ENCODE measurements at places on chromosomes 1 and 21.

- no peak for DNase-seq
Observed at GRCh38 chr1:20319456-20320220, 29.0 kb downstream of the VWA5B1 start.

DNA sequence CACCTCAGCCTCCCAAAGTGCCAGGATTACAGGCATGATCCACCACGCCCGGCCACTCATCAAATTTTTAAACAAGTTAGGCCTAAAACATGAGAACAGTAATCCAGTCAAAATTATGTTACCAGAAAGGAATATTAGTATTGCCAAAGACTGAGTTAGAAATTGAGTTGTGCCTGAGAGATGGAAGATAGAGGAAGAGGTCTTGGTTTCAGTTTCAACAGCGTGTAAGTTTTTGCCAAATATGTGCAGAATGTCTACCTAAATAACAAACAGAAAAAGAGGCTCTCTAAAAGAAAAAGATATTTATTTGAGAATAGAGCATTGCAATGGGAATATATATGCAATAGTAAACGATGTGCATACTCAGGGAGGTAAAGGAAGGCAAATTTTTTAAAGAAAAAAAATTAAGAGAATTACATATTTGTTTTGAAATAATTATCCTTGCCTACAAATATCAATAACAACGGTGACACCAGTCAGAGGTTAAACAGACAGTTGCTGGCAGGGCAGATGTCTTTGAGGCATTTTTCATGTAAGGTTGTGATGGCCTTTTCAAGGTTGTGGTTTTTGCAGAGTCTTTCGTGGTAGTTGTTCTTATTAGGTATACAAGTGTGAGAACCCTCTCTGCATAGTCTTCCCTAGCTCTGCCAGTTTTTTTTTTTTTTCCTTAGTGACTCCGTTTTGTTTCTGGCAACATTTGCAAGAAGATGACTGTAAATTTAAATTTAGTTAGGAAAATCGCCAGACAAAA, 2.2 kb upstream of the CD1B start:
- DNase-seq: no peak

DNA sequence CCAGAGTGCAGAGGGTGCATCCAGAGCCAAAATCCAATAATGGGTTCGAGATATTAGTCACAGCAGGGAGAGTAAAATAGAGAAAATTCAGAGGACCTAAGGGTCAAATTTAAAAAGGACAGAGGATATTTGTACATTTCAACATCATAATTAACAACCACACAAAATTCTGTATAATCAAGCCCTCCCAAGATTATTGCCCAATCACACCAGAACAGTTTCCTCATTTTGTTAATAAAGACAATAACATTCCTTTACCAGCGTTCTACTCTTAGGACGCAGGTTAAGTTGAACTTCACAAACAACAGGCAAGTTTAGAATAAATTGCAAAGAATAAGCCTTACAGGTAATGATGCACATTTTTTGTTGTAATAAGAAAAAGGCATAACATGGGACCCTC, 462.8 kb downstream of the PTPRC start:
- no peak for DNase-seq

DNA sequence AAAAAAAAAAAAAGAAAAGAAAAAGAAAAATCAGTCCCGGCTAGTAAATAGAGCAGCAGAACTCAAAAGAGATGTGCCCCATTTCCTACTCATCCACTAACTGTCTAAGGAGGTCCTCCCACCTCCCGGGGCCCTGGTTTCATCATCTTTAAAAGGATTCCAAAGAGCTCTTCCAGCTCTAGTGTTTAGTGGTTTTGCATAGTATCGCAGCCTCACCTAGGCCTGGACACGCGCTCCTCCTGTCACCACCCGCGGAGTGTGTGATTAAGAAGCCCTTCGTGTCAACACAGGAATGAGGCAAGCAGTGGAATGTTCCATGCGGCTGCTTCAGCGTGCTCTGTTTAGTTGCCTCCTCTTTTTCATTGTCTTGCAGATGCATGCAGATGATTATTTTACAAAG, 49.0 kb downstream of the LBR start:
- no peak for DNase-seq

DNA sequence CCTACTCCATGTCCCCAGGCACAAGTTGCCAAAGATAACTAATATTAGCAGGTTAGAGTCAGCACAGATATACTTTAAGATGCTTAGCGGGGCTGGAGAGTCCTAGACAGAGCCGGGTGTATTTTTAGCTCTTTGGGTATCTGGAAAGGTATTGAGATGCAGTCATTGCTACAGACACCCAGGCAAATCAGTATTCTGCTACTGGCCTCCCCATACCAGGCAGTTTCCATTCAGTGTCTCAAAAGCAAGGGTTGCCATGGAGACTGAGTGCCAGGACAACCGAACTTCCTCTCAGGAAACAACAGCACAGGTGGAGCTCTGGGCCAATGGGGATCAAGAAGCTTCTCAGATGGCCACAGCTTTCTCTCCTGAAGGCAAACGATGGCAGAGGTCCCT, 45.3 kb downstream of the KCNC4 start:
- no peak for DNase-seq

GRCh38 chr1:154474802-154475201, 27.2 kb upstream of the TDRD10 start:
- no peak for DNase-seq

- DNase-seq: no peak
Observed at GRCh38 chr1:101407505-101408211, 170.8 kb downstream of the S1PR1 start.

GRCh38 chr1:153795330-153795837, 20.2 kb downstream of the SLC27A3 start:
- DNase-seq: no peak

DNA sequence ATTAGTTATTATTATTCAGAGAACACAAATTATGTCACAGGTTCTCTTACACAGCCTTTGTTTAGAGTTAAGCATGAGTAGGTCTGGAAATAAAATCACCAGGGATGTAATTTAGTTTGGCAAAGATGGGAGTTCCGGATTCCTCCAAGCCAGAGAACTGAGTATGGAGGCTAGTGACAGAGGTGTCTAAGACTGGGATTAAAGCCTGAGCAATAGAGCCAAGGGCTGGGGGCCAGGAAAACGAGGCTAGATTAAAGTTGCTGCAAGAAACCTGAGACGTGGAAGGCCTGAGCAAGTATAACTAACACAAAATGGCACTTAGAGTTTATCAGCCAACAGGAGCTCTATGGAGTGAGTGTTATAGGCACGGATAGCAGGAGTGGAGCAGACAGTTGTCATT, 381.6 kb downstream of the SRGAP2C start:
- DNase-seq: no peak

DNA sequence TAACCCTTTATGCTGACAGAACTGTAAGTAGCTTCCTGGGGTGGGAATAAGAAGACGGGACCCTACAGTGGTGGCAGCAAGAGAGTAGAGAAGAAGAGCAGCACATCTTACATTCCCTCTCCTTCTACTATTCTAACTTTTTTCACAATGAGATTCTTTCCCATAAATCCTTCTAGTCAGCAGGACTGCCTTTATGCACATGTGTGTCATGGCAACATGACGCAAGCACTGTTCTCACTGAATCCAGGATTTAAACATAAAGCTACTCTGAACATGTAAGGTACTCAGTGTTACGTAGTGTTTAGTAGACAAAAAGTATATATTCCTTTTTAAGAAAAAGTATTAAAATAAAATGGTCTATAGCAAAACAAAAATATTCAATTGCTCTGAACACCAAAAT, 309.7 kb upstream of the LYPLAL1 start:
- no peak for DNase-seq

DNA sequence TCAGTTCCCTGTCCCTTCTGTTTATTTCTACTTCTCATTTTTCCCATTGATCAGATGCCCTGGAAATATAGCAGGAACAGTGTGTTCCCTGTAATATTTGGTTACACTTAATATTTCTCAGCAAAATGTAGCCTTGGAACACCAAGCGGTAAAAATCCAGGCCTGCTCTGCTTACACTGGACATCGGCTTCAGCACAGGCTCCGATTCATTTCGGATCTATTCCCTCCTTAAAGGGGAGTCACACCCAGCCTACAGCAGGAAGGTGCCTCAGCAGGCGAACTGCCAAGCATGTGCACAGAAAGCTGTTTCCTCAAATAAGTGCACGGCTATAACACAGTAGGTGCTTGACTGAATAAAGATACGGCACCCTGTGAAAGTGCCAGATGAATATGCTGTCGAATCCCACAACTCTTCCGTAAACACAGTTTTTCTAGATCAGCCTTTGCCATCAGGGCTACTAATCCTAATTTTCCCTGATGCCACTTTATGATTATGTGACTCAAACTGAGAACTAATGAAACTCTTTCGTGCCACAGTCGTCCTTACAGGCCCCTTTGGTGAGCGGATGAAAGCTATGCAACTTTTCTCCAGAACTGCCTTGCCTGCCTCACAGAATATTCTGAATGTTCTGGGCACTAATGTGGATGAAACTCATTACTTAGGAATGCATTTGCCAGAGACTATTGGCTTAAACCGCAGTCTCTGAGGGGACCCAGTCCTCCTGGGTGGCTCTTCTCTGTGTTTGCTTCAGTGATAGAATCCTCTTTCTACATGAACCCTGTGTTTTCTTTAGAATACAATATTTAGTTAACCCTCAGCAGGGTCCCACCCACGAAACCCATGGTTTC, 275.5 kb upstream of the RUNX1 start:
- no peak for DNase-seq

GRCh38 chr1:212285685-212286555, 710 bp downstream of the PPP2R5A start:
- DNase-seq: peak; percentile 78

GRCh38 chr1:160058087-160058486, 11.9 kb downstream of the KCNJ10 start:
- no peak for DNase-seq

DNA sequence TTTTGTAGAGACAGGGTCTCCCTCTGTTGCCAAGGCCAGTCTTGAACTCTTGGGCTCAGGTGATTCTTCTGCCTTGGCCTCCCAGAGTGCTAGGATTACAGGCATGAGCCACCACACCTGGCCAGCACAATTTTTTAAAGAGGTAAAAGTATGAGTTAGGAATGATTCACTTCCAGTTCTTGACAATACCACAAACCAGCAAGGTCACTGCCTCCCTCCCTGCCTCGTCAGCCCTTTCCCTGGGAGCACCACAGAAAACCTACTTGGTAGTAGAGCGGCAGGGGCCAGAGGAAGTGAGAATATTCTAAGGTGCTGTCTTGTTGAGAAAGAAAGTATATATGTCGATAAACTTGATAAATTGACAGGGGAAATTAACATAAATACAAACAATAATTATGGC, 10.8 kb upstream of the CDA start:
- DNase-seq: no peak

- peak; percentile 30 for DNase-seq
Observed at GRCh38 chr1:112509005-112509659, 367 bp downstream of the WNT2B start.

DNA sequence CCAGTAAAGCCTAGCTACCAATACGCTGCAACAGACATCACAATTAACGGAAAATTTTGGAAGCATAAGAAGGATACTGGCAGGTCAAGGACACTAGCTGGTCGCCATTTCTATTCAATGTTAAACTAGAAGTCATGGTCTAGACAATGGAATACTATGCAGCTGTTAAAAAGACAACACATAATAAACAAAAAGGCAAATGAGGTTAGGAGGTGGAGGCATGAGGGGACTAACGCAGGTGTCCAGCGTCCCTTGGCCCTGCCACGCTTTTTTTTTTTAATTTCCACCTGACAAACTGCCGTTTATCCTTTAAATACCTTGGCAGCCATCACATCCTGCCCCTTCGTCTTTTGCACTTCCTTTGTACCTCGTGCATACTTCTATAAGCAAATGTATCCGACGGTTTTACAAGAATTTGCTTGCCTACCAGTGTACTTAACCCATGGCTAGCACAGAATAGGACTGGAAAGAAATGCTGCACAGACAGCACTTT, 698 bp upstream of the SLC22A15 start:
- no peak for DNase-seq

DNA sequence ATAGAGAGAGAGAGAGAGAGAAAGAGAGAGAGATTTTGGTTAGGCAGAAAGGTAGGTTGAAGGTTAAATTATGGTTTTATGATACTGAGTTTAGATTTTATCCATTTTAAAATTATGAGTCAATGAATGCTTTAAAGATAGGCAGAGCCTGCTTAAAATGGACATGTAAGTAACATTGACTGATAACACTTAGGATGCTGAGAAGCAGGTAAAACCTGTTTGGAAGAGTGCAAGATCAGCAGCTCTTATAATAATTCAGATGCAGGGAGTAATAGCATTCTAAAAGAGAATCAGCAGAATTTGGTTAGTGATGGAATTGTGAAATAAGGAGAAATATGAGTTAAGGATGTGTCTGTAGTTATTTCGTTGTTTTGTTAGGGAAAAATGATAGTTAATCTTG, 446.6 kb downstream of the PLA2G4A start:
- DNase-seq: no peak

DNA sequence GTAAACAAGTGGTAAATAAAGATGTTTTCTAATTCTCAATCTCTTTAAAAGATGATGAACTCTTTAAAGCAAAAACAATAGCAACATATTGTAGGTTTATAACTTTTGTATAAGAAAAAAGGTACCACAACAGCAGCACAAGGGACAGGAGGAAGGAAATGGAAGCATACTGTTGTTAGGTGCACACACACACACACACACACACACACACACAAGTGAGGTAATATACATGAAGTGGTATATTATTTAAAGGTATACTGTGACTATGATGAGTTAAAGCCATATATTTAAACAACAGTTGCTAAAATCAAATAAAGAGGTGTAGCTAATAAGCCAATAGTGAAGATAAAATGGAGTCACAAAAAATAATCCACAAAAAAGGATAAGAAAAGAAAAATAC, 20.0 kb downstream of the PPP1R15B start:
- no peak for DNase-seq

GRCh38 chr1:202158810-202159533, 1.4 kb downstream of the PTPN7 start:
- peak; percentile 79 for DNase-seq

GRCh38 chr1:14572861-14573260, 25.6 kb upstream of the KAZN start:
- DNase-seq: no peak

DNA sequence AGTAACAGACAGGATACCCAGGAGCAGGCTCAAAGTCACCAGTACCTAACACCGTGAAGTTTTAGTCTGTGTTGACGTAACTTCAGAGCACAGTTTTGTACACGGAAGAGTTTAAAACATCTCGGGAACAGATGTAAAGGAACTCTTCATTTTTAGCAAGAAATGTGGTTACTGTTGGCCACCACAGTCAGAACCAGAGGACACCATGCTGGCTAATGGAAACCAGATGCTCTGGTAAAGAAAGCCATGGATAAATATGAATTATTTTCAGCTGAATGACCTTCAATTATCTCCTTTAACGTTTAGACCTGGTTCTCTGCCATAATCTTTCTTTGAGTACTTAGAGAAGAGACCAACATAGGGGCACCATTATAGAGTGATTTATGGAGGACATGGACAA, 115.9 kb downstream of the NTMT2 start:
- DNase-seq: no peak

- DNase-seq: no peak
Observed at GRCh38 chr1:3192825-3193224, 123.8 kb downstream of the PRDM16 start.

GRCh38 chr1:109765483-109765815, 1.7 kb upstream of the EPS8L3 start:
- DNase-seq: no peak

- no peak for DNase-seq
Observed at GRCh38 chr1:231684356-231685244, 58.0 kb downstream of the DISC1 start.

- no peak for DNase-seq
Observed at GRCh38 chr1:17233675-17234320, 15.1 kb upstream of the PADI3 start.
